T1000 (cell line): ENCODE measurements at places on chromosomes 1 and 21.

DNA sequence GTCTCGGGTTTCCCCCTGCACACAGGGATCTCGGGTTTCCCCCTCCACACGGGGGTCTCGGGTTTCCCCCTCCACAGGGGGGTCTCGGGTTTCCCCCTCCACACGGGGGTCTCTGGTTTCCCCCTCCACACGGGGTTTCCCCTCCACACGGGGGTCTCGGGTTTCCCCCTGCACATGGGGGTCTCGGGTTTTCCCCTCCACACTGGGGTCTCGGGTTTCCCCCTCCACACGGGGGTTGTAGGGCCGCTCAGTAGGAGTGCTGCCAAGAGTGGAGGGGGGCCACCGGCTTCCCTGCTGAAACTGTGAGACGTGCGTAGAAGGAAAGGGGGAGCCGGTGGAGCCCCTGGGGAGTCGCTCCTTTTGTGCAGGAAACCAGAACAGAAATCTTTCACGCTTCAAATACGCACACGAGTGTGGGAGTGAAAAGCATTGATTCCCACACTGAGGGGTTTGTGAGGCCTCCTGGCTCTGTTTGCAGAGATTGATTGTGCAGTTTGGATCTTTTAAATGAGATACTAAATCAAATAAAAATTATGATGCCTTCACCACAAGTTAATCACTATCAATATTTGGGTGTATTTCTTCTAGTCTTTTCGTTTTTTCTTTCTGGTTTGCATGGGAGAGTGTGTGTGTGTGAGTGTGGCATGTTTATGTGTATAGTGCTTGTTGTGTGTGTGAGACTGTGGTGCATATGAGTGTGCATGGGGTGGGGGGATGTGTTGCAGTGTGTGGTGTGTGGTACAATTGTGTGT lies 54.3 kb upstream of the TRAPPC10 start:
- no peak for DNase-seq

DNA sequence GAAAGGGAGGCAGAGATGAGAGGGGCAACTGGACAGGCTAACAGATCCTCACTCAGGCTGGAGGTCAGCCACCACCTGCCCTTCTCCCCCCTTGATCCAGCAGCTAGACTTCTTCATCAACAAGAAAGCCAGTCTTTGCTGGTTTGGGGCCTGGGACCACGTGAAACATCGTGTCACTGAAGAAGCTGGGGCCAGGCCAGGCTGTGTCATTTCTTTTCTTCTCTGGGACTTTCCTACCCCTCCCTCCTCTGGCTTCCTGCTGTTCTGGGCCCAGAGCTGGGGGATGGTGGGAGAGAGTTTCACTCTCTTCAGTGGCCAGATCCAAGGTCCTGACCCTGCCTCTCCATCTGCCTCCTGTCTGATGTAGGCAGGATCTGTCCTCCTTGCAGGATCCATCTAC lies 18.1 kb upstream of the SLC26A9 start:
- no peak for DNase-seq

- DNase-seq: no peak
These were observed 151.7 kb downstream of the PCP4 start for GRCh38 chr21:40018871-40019475.

GRCh38 chr1:84525779-84526178 lies 19.4 kb upstream of the GNG5 start:
- DNase-seq: no peak

- no peak for DNase-seq
These were observed 1.0 kb upstream of the DIRAS3 start for GRCh38 chr1:68051475-68051874.

GRCh38 chr1:53766194-53766742 lies 27.3 kb upstream of the GLIS1 start:
- DNase-seq: no peak

GRCh38 chr1:223048026-223048425 lies 95.0 kb downstream of the TLR5 start:
- no peak for DNase-seq

DNA sequence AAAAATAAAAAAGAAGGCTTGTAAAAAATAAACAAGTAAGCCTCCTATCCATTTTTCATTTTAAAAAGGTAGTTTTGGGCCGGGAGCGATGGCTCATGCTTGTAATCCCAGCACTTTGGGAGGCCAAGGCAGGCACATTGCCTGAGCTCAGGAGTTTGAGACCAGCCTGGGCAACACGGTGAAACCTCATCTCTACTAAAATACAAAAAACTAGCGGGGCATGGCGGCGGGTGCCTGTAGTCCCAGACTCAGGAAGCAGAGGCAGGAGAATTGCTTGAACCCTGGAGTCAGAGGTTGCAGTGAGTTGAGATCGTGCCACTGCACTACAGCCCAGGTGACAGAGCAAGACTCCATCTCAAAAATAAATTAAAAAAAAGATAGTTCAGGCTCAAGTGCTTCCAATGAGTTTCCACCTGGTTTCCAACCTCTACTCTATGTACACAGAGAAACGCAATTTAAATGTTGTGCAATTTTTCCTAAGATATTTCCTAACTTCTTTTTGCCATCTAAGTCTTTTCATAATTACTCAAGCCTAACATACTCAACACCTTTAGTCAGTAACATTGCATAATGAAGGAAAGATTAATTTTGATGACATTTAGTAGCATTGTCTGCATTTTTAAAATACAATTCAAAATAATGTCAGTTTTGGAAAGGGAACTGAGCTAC lies 106.3 kb downstream of the KCNT2 start:
- DNase-seq: no peak

DNA sequence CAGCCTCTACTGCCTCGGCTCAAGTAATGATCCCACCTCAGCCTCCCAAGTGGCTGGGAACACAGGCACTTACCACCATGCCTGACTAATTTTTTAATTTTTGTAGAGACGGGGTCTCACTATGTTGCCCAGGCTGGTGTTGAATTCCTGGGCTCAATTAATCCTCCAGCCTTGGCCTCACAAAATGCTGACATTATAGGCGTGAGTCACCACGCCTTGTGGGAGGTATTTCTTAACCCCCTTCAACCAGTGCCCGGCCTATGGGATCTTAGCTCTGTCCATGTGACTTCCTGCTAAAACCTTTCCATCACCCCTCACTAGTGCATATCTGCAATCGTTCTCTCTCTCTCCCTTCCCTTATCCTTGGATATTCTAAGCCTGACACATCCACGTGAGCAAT lies 86.4 kb downstream of the FOXD2 start:
- no peak for DNase-seq

GRCh38 chr1:88729297-88729696 lies 45.2 kb downstream of the PKN2 start:
- no peak for DNase-seq

- no peak for DNase-seq
These were observed 137.2 kb downstream of the IGSF21 start for GRCh38 chr1:18244762-18245161.
